Natural killer cell (primary cell): ENCODE measurements at places on chromosomes 3 and 15. TPM values are rescaled to one million over a fixed set of nuclear protein-coding genes. Genes with fewer than 3 reads are reported as not detected.

GOLGA6D gene
- total RNA-seq = not detected

DNA sequence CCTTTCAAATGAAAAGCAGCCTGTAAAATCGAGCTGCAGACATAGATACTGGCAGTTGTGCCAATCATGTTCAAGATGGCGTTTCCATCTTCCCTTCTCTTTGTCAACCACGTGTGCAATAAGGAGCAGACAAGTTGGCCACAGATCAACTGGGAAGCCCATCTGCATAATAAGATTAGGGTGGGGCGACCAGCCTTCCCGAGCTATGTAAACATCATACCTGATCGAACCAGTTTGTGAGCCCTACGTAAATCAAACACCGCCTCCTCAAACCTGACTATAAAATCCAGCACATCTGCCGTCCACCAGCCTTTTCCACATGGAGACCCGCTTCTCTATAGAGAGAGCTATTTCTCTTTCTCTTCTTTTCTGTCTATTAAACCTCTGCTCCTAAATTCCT lies 37.2 kb downstream of the TRIM42 start:
- H3K27me3 ChIP-seq = no peaks in the 10 kb centered on the region
- no peak for DNase-seq
- H3K27ac ChIP-seq = no peak overlapping the region
- no peaks in the 10 kb centered on the region for H3K4me1 ChIP-seq
- H3K4me3 ChIP-seq = no peak overlapping the region

DNA sequence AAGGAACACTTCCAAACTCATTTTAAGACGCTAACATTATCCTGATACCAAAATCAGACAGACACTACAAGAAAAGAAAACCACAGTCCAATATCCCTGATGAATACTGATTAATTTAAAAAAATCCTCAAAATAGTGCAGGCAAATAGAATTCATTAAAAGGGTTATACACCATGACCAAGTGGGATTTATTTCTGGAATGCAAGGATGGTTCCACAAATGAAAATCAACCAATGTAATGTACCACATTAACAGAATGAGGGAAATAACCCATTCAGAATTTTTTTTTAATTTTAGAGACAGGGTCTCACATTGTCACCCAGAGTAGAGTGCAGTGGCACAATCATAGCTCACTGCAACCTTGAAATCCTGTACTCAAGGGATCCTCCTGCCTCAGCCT lies 17.3 kb upstream of the AP4E1 start:
- H3K27me3 ChIP-seq = no peaks in the 10 kb centered on the region
- H3K27ac ChIP-seq = no peak overlapping the region
- no peaks in the 10 kb centered on the region for H3K4me1 ChIP-seq
- H3K4me3 ChIP-seq = no peak overlapping the region

CPLX3 gene
- 0.16 TPM for total RNA-seq

DNA sequence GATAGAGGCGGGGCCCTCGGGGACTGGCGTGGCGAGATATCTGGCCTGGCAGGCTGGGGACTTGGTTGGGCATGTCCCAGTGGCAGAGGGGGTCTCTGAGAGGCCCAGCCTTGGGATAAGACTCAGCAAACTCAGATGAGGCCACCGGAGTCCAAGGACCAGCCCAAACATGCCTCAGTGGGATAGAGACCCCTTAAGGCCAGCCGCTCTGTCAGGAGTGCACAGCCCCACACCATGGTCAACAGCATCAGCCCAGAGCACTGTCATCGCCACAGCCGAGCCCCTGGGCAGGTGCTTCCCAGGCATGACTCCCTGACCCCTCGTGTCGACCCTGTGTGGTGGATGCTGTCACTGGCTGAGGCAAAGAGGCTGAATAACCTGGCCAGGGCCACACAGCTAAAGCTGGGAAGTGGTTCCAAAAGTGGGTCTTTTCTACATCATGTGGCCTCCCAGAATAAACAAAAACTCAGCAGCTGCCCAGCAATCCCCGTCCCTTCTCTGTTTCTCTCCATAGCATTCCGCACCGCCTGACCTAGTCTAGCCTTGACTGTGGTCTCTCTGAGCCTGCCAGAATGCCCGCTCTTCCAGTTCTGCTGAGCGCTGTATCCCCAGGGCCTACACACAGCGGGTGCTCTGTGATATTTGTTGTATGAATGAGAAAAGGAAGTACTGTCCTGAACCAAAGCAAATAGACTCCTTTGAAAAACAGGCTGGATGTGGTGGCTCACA lies 15.1 kb downstream of the CTSH start:
- H3K4me3 ChIP-seq = no peak overlapping the region
- H3K27me3 ChIP-seq = no peaks in the 10 kb centered on the region
- no peak overlapping the region for H3K27ac ChIP-seq
- H3K36me3 ChIP-seq = peaks cover 10% of the 10 kb centered on the region
- no peaks in the 10 kb centered on the region for H3K4me1 ChIP-seq

DNA sequence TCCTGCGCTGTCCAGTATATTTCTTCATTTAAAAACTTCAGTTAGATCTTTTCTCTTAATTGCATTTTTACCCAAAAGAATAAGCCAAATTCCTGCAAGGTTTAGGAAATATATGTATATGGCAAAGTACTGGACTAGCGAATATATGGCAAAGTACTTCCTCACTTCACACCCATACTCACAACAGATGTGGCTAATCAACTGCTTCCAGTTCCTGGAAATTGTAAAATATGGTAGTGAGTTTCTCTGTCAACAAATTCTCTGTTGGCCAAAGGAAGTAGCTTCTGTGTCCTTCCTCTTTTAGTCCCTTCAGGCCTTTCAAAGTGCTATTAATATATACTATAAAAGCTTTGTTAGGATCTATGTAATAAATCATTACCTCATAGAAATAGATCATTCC lies 22.0 kb downstream of the GPR15 start:
- H3K4me1 ChIP-seq = peaks cover 34% of the 10 kb centered on the region
- no peak for DNase-seq
- H3K27ac ChIP-seq = no peak overlapping the region
- H3K27me3 ChIP-seq = no peaks in the 10 kb centered on the region

PLSCR5 gene
- not detected for total RNA-seq

TM6SF1 gene
- 15.5 TPM for total RNA-seq

DNA sequence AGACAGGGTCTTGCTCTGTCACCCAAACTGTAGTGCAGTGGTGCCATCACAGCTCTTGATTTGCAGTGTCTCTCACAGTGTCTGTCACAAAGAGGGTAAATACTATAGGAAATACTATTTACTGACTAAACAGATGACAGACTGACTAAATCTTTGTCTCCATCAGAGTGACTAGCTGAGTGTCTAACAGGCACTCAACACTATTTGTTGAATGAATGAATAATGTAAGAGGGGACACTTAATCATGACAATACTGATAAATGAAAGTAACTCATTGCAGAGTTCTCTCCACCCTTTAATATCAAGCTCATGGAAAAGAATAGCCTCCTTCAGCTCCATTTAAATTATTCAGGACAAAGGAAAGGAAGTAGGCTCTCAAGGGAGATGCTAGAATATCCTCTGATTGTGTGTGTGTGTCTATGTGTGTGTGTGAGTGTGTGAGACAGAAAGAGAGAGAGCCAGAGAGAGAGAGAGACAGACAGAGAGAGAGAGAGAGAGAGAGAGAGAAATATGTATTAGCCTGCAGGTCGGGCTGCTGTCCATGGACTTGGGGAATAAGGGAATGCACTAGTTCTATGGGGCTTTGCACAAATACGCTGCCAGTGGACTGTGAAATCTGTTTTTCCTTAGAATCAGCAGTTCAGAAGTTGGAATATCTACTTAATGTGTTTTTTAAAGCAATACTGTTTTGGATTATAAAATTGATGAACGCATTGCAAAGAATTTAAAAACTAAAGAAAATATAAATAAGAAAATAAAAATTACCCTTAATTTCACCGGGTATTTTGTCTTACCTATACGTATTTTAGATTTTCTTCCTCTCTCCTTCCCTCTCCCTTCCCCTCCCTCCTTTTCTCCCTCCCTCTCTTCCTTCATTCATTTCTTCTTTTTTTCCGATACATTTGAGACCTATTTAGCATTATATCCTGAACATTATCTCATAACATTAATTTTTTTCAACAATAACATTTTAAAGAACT lies 132.9 kb upstream of the LRIG1 start:
- H3K36me3 ChIP-seq = no peaks in the 10 kb centered on the region
- H3K27ac ChIP-seq = no peak overlapping the region
- no peak for DNase-seq
- no peaks in the 10 kb centered on the region for H3K4me1 ChIP-seq
- H3K4me3 ChIP-seq = no peak overlapping the region

SLC28A1 gene
- not detected for total RNA-seq

ARHGEF26 gene
- not detected for total RNA-seq

GRCh38 chr3:141052201-141053069 lies 1.3 kb downstream of the SPSB4 start:
- H3K27ac ChIP-seq = no peak overlapping the region
- DNase-seq = no peak
- H3K4me3 ChIP-seq = no peak overlapping the region
- H3K4me1 ChIP-seq = peaks cover 13% of the 10 kb centered on the region

TFRC gene
- total RNA-seq = 111 TPM

GRCh38 chr3:181178991-181179390 lies 189.5 kb upstream of the DNAJC19 start:
- no peaks in the 10 kb centered on the region for H3K4me1 ChIP-seq
- no peak overlapping the region for H3K27ac ChIP-seq
- no peaks in the 10 kb centered on the region for H3K27me3 ChIP-seq

GRCh38 chr3:150312018-150312657 lies 96.0 kb upstream of the TSC22D2 start:
- H3K36me3 ChIP-seq = no peaks in the 10 kb centered on the region
- H3K27ac ChIP-seq = no peak overlapping the region
- H3K4me1 ChIP-seq = no peaks in the 10 kb centered on the region
- peaks cover 3% of the 10 kb centered on the region for H3K27me3 ChIP-seq
- no peak overlapping the region for H3K4me3 ChIP-seq

- no peaks in the 10 kb centered on the region for H3K4me1 ChIP-seq
- no peak overlapping the region for H3K4me3 ChIP-seq
- DNase-seq = no peak
- no peaks in the 10 kb centered on the region for H3K36me3 ChIP-seq
These were observed 158.6 kb upstream of the RAP2B start for GRCh38 chr3:153003441-153003840.

C2CD4A gene
- total RNA-seq = not detected

GRCh38 chr3:42830437-42831320 lies 21.4 kb downstream of the ACKR2 start:
- no peaks in the 10 kb centered on the region for H3K36me3 ChIP-seq
- peaks cover 2% of the 10 kb centered on the region for H3K27me3 ChIP-seq
- H3K27ac ChIP-seq = no peak overlapping the region

- H3K4me3 ChIP-seq = no peak overlapping the region
- no peak for DNase-seq
- no peak overlapping the region for H3K27ac ChIP-seq
- no peaks in the 10 kb centered on the region for H3K4me1 ChIP-seq
These were observed 11.8 kb upstream of the CSTA start for GRCh38 chr3:122313281-122313680.

GRCh38 chr3:11154953-11155325 lies 646 bp downstream of the HRH1 start:
- no peaks in the 10 kb centered on the region for H3K36me3 ChIP-seq
- no peak overlapping the region for H3K4me3 ChIP-seq
- no peak for DNase-seq

GRCh38 chr3:188488801-188489200 lies 334.8 kb downstream of the LPP start:
- no peak overlapping the region for H3K27ac ChIP-seq
- DNase-seq = no peak
- no peaks in the 10 kb centered on the region for H3K4me1 ChIP-seq

HHLA2 gene
- total RNA-seq = 0.09 TPM

DNA sequence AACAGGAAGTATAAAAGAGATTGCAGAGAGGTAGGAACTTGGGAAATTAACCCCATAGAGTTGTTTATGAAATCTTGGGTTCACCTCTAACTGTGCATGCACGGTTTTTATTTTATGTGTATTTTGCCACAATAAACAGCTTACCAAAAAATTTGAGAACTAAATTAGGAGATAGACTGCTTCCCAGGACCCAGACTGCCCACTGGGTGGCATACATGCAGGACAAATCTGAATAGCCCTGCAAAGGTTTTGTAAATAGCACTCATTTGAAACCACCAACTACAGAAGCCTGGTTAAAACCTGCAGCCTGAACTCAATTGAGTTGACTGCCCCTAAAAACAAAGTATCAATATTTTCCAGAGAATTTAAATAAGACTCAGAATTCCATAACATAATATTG lies 96.4 kb upstream of the SLCO2A1 start:
- H3K27ac ChIP-seq = no peak overlapping the region
- no peaks in the 10 kb centered on the region for H3K4me1 ChIP-seq
- no peak for DNase-seq
- H3K4me3 ChIP-seq = no peak overlapping the region

- peak within 1 kb of the TSS; percentile 53 for H3K4me3 ChIP-seq
- peak; percentile 96 for DNase-seq
- no peak within 1 kb of the TSS for H3K27ac ChIP-seq
- H3K4me1 ChIP-seq = peaks cover 15% of the 10 kb centered on the region
These were observed at the start of gene SCAMP5 for GRCh38 chr15:74995182-74995778. Gene SCAMP5 (plus strand): TSS chr15:74995563. CDS start chr15:75011840, 16,277 bp downstream.

- H3K27me3 ChIP-seq = no peaks in the 10 kb centered on the region
- no peak overlapping the region for H3K4me3 ChIP-seq
- H3K36me3 ChIP-seq = no peaks in the 10 kb centered on the region
- no peak for DNase-seq
- H3K27ac ChIP-seq = no peak overlapping the region
These were observed 163.5 kb upstream of the EOMES start for GRCh38 chr3:27885641-27886040.

- no peak overlapping the region for H3K4me3 ChIP-seq
- no peak for DNase-seq
- peaks cover 10% of the 10 kb centered on the region for H3K4me1 ChIP-seq
- H3K36me3 ChIP-seq = no peaks in the 10 kb centered on the region
These were observed 5.1 kb downstream of the SLC51B start for GRCh38 chr15:65050270-65050669.

- no peak overlapping the region for H3K27ac ChIP-seq
- H3K4me1 ChIP-seq = peaks cover 17% of the 10 kb centered on the region
- no peak for DNase-seq
- no peaks in the 10 kb centered on the region for H3K27me3 ChIP-seq
- H3K4me3 ChIP-seq = no peak overlapping the region
These were observed 25.6 kb upstream of the VPS8 start for GRCh38 chr3:184786280-184786941.

GRCh38 chr3:150230037-150230436 lies 178.1 kb upstream of the TSC22D2 start:
- no peak overlapping the region for H3K4me3 ChIP-seq
- no peak for DNase-seq
- H3K27me3 ChIP-seq = no peaks in the 10 kb centered on the region
- no peaks in the 10 kb centered on the region for H3K36me3 ChIP-seq

DET1 gene
- 5.8 TPM for total RNA-seq
